ENCODE measurements at places on chromosomes 3 and 15.

- DNase-seq = no peak
These were observed 267.7 kb downstream of the PLOD2 start for GRCh38 chr3:145893331-145893730.

- DNase-seq = no peak
These were observed 3.6 kb upstream of the GK5 start for GRCh38 chr3:142228964-142229363.

DNA sequence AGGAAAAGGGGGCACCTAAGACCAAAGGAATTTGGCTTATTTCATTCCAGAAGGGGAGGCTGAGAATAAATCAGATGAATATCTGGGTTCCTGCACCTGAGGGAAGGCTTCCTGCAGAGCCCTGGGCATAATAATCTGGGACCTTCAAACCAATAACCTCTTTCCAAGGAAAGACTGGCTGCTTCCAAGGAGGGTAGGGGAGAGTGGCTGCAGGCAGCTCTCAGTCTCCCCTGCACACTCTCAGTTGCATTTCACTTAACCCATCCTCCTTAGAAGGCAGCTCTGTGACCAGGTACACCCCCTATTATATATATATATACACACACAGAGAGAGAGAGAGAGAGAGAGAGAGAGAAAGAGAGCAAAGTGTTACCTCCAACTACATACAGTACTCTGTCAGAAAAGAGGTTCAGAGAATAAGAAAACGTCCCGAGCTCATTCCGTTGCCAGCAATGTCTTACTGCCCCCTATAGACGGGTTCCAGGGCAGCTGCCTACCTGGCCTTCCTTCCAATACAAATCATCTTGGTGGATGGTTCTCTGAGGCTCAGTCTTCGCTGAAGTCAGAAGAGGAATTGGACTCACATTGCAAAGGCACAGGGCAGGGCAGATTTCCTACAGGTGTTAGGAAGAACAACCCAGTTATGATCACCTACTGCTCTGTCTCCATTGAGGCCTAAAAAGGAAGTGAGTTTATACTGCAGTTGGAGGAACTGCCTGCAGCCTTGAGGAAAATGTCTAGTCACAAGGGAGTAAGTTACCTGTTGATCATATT lies 26.1 kb downstream of the CAPN3 start:
- DNase-seq = no peak

GRCh38 chr3:31895471-31895870 lies 85.6 kb downstream of the OSBPL10 start:
- no peak for DNase-seq

DNA sequence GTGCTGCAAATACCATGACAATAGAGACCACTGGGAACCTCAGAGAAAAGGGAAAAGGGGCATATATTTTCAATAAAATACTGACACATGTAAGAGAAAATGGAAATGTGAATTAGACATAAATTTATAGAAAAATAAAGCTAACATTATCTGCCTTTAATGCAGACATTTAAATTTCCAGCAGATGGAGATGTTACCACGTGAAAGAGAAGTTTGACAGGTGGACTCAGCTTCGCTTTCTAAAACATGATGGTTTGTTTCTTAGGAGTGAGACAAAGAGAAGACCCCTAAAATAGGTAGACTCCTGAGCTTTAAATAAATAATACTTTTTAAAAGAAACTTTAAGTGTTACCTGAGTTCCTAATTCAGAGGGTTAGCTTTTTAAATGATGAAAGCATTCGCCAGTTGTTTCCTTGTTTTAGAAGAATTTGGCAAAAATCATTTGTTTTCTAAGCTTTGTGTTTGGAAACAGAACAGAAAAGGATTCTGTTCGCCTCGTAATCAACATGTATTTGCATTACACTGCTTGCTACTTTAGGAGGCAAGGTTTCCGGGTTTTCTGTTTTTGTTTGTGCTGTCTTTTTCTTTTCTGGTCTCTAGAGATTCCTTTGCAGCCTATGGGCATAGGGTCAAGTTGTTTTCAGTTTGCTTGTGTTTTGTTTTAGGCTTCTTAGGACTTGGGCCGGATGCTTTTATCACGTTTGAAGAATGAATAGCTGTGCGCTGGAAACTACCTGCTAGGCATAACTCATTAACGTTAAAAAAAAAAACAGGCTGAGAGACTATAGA lies 271.4 kb downstream of the THSD4 start:
- DNase-seq = no peak

DNA sequence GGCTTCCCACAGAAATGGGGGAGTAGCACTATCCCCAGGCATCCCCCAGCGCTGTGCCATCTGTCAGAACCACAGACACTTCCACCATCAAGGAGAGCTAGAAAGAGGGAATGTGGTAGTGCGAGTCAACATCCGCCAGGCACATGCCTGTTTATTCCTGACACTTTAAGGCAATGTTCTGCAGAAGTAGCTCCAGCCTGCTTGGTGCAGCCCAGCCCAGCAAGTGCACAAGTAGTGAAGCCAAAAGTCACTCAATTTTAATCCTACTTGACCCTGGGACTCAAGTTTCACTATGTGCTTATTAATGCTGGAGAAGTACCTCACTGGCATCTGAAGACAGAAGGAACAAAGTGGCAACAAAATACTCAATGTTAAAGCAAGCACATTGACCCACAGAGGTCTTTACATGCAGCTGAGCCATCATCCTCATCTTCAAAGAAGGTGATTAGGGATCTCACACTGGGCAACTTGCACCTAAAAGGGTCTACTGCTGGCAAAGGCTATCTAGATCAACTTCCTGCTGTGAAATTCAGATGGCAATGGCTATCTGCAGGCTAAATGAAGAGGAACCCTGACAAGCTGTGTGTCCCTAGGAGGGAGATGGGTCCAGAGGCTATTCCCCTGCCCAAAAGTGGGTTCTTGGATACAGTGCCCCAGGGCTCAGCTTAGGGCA lies 61.4 kb upstream of the CLDN18 start:
- no peak for DNase-seq

GRCh38 chr3:22225161-22225560 lies 474.2 kb upstream of the ZNF385D start:
- no peak for DNase-seq

DNA sequence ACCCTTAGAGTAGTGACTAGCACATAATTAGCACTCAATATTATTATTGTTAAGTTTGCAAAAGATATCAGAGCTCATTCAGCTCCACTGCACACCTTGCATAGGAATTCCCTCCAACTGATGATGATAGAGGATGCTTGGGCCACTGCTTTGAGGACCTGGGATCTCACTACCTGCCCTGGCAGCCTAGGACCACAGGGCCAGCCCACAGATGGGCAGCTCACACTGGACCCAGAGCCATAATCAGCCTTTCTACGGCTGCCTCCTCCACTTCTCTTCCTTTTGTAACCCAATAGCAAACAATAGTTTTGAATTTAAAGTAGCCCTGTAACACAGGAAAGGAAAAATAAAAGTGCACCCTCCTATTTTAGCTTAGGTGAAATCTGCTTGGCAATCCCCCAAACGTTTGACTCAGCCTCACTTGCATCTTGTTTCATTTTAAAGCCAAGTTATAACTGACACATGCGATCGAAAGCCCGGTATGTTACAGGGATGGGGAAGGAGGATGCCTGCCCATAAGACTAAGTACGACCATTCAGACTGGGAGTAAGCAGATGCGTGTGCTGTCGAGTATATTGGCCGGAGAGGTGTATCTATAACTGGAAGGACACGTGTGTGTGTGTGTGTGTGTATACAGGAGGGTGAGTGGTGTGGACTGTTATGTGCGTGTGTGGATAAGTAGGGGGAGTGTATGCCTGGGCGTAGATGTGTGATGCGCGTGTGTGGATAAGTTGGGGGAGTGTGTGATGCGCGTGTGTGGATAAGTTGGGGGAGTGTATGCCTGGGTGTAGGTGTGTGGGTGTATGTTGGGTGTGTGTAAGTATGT lies 65.9 kb downstream of the CPN2 start:
- no peak for DNase-seq
